ENCODE measurements at places on chromosomes 16 and 17.

GRCh38 chr17:45355087-45355486 lies 38.3 kb upstream of the MAP3K14 start:
- no peak for DNase-seq

GRCh38 chr17:76678330-76678729 lies 32.4 kb downstream of the MXRA7 start:
- DNase-seq, result no peak

DNA sequence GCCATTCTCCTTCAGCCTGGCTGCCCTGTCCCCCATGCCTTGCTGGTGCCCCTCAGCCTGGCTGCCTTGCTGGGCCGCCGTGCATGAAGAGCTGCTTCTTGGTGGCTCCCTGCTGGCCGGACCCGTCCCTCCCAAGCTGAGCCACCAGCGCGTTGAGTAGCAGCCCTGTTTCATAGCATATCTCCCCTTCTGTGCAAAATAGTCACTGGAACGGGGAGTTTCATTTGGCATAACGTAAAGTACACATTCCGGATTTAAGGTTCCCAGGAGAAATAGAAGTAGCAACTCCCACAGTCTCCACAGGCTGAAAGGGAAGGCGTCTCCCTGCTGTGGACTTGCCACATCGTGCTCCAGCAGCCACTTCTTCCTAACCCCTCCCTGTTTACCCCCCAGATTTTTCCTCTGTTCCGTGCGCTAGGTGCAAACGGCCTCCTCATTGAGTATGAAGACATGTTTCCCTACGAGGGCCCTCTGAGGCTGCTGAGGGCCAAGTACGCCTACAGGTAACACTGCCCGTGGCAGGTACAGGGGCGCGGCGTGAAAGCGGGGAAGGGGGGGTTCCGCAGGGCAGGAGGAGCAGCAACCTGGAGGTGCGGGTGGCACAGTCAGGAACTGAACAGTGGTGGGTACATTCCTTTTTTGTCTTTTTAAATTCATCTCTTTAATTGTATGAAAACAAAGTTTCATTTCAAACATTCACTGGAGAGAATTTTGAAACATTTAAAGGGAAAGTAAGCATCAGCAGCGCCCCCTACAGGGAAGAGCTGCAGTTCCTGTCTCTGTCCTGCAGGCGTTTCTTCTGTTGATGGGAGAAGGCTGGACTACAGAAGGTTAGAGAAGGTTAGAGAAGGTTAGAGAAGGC lies 5.8 kb upstream of the OGFOD3 start:
- DNase-seq, result no peak

GRCh38 chr16:1497014-1497598 lies 3.9 kb downstream of the TELO2 start:
- DNase-seq, result no peak

- peak; percentile 44 for DNase-seq
These were observed 148.3 kb downstream of the CDH8 start for GRCh38 chr16:61887903-61888302.

- DNase-seq, result no peak
These were observed 238.8 kb downstream of the XYLT1 start for GRCh38 chr16:17231972-17232371.

DNA sequence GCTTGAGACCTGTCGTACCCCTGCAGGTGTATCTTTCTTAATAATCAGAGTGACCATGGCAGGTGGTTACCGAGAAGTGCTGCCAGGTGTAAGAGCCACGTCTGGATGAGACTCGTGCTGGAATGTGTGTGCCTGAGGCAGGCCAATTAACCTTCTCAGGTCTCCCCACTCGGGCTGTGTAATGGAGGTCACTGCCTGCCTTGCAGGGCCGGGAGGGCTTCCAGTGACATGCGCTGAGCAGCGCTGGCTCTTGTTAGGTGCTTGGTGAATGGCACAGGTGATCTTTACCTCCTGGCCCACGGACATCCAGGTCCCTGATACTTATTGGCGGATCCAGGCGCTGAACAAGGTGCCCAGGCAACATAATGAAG lies 4.6 kb upstream of the GSE1 start:
- DNase-seq, result no peak

- DNase-seq, result no peak
These were observed 25.1 kb downstream of the TNRC6A start for GRCh38 chr16:24754543-24754942.

DNA sequence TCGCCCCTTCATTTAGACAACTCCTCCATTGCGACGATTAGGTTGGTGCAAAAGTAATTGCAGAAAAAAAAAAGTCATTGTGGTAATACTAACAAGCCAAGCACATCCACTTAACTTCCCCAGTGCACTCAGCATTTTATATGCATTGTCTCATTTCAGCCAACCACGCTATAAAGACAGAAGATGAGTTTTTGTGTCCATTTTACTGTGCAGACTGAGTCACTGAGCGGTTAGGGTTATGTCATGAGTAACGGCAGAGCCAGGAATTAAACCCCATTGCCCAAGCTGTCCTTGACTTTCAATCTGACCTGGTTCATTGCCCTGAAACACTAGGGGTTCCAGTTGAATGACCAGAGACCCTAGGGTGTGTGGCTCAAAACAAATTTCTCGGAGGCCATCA lies 218.7 kb downstream of the XYLT1 start:
- no peak for DNase-seq

- peak; percentile 45 for DNase-seq
These were observed 185.4 kb downstream of the ABCC12 start for GRCh38 chr16:47970291-47970931.

GRCh38 chr16:1057252-1057932 lies 15.2 kb upstream of the SSTR5 start:
- no peak for DNase-seq

- peak; percentile 47 for DNase-seq
These were observed 37.4 kb downstream of the CLEC16A start for GRCh38 chr16:10981697-10982216.

- no peak for DNase-seq
These were observed 3.0 kb upstream of the CDH15 start for GRCh38 chr16:89168381-89169189.

DNA sequence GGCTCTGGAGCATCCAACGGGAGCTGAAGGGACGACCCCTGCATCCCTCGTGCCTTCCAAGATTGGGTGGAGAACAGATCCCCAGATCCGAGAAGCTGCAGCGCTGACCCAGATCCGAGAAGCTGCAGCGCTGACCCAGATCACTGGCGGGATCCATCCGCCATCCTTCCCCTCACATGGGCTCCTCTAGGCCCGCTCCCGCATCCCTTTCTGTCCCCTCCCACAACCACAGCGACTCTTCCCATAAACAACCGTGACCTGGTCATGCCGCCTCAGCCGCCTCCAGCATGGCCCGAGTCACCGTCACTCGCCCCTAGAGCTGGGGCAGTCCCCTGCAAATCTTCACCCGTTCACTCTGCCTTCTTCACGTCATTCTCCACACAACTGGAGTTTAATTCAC lies 124.9 kb downstream of the UTP18 start:
- no peak for DNase-seq

GRCh38 chr16:2095315-2095853 lies 40.3 kb downstream of the PKD1 start:
- no peak for DNase-seq

- DNase-seq, result peak; percentile 59
These were observed 150.3 kb downstream of the ASIC2 start for GRCh38 chr17:33142705-33143299.

- no peak for DNase-seq
These were observed 35.1 kb upstream of the GSE1 start for GRCh38 chr16:85577899-85578598.

DNA sequence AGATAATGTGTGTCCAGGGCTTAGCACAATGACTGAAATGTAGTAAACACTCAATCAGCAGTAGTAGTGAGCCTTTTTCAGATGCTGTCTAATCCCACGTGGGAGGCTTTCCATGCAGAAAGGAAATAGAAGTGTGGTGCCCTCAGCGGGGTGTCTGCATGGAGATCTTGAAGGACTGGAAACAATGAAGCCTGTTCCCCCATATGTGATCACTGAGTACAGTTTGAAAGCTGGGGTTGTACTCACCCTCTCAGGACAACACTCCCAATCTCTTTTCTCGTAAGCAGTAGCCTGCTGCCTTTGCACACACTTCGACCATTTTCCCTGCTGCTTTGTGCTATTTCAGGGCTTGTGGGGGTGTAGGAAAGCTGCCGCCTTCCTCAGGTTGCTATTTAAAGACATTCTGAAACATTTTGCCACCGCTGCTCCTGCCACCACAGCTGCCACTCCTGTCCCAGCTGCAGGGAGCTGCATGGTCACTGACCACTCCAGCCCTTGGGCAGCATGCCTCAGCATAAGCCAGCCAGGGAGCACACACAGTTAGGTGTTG lies 40.6 kb upstream of the HAS3 start:
- DNase-seq, result no peak

GRCh38 chr16:57303021-57303909 lies 18.8 kb upstream of the PLLP start:
- DNase-seq, result no peak

DNA sequence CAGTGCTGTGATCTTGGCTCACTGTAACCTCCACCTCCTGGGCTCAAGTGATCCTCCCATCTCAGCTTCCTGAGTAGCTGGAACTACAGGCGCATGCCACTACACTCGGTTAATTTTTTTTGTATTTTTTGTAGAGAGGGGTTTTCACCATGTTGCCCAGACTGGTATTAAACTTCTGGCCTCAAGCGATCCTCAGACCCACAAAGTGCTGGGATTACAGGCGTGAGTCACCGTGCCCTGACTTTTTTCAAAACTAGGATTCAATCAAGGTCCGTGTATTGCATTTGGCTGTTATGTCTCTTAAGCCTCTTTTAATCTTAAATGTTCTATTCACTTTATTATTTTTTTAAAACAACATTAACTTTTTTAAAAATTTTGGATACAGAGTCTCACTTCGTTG lies 4.3 kb upstream of the CCL22 start:
- no peak for DNase-seq

- DNase-seq, result no peak
These were observed 26.2 kb upstream of the FOXK2 start for GRCh38 chr17:82493226-82493781.

DNA sequence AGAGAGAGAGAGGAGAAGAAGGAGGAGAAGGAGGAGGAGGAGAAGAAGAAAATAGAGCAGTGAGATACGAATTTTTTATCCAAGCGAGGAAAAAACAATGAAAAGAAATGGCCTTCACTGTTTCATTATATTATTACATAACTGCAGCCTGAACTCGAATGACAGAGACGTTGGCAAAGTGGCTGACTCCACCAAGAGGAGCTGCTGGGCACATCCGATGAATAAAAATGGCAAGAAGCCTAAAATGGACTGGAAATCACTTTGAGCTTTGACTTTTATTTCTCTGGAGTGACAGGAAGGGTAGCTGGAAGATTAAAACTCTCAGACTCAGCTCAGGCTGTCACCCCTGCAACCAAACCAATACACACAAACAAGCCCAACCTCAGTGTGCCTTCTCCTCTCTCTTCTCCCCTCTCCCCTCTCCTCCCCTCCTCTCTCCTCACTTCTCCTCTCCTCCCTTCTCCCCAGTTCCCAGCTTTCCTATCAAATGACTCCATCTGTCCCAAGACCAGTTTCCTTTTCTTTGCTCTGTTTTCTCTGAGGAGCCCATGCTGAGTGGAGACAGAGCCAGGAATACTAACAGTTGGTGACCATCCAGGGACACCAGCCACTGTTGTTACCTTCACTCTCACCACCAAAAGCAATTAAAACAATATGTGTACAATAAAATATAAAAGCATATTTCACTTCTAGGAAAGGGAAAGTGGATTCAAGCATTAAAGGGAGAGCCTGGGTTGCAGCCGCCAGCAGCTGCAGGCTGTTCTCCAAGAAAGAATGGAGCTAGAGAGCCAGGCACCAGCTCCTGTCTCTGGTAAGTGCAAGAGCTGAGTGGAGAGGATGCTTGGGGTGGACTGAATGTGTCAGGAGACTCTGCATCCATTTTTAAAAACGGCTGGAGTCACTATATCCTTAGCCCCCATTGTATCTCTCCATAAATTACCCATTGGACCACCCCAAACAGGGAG lies 51.2 kb downstream of the SOX9 start:
- peak; percentile 60 for DNase-seq

GRCh38 chr17:29956225-29956624 lies 14.8 kb downstream of the EFCAB5 start:
- DNase-seq, result peak; percentile 33

GRCh38 chr17:30701498-30701989 lies 122.9 kb downstream of the CRLF3 start:
- no peak for DNase-seq

DNA sequence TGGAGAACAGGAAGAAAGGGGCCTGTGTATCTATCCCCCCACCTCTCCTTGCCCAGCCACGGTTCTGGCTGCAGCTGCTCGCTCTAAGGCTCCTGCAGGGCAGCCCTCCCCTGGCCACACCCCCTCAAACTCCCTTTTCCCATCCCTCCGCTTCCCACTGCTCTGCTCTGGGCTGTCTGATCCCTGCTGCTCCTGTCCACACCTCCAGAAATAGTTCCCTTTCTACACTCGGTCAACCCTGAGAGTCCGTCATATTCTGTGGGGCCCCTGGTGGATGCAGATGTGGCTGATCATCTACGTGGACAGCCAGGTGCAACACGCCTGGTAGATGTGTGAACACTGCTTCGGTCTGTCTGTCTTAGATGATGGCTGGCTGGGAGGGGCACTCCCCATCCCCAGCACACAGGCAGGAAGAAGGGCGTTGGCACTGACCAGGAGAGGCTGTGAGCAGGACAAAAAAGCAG lies 19.3 kb upstream of the KRT19 start:
- DNase-seq, result no peak

DNA sequence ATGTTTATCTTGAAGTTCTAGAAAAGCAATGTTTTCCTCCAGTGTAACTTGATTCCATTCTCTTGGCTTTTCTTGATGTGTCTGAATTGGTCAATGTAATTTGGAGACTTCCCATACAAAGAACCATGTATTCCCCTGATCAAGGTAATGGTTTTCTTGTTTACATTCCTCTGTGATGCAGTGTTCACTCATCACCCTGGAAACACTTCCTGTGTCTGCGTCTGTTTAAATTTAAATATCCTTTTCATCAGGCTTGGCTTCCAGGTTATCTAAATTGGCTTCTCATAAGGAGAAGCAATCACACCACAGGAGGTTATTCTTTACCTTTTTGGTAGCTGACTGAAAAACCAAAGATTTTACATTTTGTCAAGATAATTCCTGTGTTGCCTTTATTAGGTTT lies 237.3 kb upstream of the WSCD1 start:
- peak; percentile 31 for DNase-seq

DNA sequence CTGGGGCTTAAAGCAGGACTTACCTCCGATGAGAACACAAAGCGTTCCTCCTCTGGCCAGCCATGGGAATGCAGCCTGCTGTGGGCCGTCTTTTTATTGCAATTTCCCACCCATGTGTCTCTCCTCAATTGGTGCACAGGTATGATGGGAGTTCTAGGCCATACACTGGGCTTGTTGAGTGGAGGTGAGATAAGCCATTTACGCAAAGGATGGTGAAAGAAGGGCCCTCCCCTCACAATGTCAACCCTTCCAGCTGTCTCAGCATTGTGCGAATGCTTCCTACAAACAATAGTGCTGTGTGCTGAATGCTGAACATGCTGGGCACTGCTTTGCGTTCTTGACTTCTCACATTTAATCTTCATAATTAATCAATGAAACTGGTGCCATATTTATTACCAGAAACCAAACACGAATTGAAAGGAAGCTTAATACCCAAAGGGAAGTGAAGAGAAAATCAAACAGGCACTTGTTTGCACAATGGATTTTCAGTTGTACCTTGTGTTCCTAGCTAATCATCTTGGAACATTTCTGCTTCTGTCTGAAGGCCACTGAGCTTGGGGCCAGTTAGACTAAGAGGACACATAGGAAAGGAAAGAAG lies at the start of gene GP2:
Gene GP2, minus strand, starts transcription at position 70 of the 598 bp plus-strand sequence. CDS start 1,082 bp downstream, outside the sequence.
- no peak for DNase-seq

GRCh38 chr16:71734511-71734910 lies 10.0 kb upstream of the PHLPP2 start:
- no peak for DNase-seq

GRCh38 chr16:89697161-89697615 lies 4.3 kb downstream of the SPATA2L start:
- DNase-seq, result peak; percentile 75
